ENCODE measurements at places on chromosomes 16 and 17.

- DNase-seq: no peak
Measured at GRCh38 chr16:72814226-72814625, 233.7 kb downstream of the ZFHX3 start.

DNA sequence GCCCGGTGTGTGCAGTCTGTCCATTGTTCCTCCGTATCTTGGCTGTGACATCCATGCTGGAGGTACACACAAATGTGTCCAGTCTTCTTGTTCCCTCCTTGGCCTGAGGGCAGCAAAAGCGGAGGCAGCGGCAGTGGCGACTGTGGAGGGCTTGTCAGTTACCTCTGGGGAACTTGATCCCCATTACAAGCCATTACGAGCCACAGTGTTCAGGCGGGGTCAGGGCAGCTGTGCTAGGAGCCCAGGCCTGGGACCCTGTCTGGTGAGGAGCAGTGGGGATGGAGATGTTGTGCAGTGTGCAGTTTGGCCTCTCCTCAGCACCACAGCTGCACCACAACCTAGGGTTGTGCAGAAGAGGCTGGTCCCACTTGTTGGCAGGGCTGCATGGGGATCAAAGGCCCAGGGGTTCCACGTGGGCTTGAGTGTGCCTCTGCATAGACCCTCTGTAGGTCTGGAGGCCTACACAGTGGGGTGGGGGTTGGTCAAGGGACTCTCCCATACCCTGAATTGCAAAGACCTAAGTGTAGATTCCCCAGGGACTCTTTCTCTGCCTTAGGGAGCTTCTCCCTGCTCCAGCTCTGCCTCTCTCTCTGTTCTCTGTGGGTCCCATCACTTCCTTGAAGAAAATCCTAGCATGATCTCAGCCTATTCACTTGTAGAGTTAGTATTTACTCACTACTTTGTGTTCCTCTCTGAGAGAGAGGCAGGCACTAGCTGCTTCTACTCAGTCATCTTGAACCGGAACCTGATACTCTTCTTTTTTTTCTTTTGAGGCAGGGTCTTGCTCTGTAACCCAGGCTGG, 58.8 kb downstream of the SLFN11 start:
- DNase-seq: no peak

- DNase-seq: no peak
Measured at GRCh38 chr16:87949071-87949744, 2.0 kb upstream of the BANP start.

DNA sequence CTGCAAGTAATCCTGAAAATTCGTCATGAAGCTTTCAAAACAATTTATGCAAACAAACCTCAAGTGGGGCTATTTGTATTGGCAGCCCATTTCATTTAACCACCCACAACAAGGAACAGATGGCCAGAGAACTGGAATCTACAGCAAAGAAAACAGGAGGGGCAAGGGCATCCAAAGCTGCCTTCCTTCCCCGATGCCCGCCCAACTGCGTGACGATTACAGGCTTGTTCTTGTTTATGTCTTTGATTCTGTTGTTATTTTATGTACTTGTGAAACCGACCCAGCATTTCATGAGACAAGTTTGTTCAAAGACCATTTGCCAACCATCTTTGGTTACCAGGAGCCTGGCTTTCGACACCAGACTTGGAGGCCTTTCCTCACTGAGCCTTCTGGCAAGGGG, 59.1 kb upstream of the IRX6 start:
- DNase-seq: no peak

DNA sequence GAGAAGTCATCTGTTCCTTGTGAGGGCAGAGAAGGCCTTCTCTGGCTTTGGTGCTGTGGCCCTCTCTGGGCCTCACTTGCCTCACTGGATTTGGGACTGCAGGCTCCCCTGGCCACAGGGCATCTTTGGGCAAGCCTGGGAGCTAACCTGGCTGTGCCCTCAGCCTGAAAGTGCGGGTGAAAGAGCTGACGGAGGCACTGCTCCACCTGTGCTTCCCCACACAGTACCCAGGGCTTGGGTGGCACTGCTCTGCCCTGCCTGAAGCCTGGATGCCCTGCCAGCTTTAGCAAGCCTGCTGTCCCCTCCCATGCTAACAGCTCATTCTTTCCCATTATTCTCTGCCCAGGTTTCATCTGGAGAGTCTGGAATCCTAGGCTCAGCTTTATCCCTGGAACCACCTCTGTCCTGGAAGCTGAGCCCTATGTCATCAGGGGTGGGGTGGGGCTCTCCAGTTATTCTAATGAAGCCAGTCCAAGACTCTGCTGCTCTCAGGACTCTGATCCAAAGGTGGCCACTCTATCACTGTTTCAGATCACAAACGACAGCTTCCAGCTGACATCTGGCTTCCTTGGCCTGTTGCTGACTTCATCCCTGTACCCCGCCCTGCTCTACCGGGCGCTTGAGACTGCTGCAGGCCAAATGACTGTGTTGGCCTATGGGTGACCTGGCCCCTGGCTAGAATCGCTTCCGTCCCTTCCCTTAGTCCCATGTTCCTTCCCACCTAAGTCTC, 29.3 kb downstream of the HIC1 start:
- no peak for DNase-seq

GRCh38 chr16:12708266-12708665, 95.4 kb downstream of the CPPED1 start:
- DNase-seq: no peak

- DNase-seq: no peak
Measured at GRCh38 chr17:49576088-49576916, 631 bp downstream of the NXPH3 start.

GRCh38 chr16:3431779-3432219, 11.5 kb downstream of the ZNF597 start:
- DNase-seq: no peak

Data from Jurkat, Clone E6-1 (cell line).